ENCODE measurements at places on chromosomes 5 and 9.
A peak's percentile ranks its signal among the peaks of the same experiment; 100 is the strongest.

- no peak for DNase-seq
These were observed 4.5 kb downstream of the HEMGN start for GRCh38 chr9:97933297-97933998.

DNA sequence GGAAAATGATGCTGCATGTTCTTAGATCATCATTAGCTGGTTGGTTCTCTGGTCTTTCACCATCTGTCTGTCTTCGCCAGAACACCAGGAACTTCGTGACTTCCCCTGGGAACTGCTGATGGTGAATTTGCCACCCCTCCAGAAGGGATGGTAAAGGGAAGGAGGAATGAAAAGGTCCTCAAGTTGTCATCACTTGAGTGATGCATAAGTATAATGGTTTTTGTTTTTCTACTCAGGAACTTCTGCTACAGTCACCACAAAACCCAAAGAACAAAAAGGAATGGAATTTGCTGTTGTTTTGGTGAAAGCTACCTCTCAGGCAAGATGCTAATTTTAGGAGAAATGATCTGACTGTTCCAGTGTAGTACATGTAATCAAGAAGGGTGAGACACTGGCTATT is 328.4 kb downstream of the ARHGEF28 start:
- DNase-seq = no peak

GRCh38 chr5:172789687-172790495 is 18.9 kb upstream of the DUSP1 start:
- DNase-seq = no peak

DNA sequence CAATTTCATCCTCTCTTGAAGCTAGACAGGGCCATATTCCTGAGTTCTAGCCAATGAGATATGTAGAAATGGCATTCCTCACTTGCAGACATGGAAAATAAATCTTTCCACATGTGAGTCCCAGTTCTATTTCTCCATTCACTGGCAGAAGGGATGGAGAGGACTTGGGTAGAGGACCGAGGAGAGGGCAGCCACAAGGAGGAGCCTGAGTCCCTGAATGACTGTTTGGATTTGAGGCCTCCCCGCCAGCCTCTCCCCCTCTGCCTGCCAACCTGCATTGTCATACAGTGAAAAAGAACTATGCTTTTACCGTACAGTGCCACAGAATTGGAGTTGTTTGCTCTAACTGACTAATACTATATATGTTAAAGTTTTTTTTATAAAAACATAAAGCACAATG is 583.0 kb upstream of the WWC1 start:
- DNase-seq = no peak

GRCh38 chr5:111869681-111870080 is 112.7 kb upstream of the NREP start:
- DNase-seq = no peak

DNA sequence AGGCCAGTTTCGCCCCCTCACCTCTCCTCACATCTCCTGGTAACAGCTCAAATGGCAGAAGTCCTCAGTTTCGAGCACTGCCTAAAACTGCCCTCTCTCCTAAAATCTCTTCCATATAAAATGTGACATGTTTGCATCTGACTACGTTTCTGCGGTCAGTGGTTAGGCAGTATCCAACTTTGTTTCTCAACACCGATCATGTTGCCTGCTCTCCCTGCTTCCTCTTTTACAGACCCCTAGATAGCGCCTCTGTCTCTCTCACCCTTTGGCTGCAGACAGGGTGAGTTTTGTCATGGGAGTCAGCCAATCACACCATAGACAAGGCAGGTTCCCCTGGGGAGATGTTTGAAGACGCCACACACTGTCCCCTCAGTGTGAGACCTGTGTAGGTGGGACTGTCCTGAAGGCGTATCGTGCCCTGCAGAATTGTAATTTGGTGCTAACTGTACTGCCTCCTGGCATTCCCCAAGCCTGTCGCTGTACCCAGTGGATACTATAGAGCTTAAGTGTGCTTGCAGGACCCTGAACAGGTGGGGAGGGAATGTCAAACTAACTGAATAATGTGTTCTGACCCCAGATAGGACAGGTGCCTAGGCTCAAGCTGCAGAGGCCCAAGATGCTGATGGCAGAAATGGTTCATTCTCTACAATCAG is 1.1 kb downstream of the HEXB start:
- DNase-seq = no peak

GRCh38 chr5:142427015-142427364 is 102.2 kb upstream of the SPRY4 start:
- DNase-seq = no peak

DNA sequence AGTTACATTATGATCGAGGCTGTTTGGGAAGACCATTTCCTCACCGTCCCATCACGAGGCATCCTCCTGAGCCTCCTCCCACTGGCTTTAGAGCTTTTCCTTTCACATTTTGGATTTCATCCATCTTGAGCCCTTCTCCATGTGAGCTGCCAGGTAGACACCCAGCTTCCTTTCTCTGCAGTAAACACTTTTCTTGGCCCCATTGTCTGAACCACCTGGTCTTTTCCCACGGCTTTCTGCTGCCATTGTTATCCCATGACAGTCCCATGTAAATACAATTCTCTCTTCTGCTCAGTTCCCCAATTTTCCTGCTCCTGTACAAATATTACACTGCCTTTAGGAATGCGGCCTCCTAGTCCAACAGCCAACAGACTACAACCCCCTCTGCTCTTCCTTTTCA is 24.1 kb downstream of the UBE2QL1 start:
- no peak for DNase-seq

DNA sequence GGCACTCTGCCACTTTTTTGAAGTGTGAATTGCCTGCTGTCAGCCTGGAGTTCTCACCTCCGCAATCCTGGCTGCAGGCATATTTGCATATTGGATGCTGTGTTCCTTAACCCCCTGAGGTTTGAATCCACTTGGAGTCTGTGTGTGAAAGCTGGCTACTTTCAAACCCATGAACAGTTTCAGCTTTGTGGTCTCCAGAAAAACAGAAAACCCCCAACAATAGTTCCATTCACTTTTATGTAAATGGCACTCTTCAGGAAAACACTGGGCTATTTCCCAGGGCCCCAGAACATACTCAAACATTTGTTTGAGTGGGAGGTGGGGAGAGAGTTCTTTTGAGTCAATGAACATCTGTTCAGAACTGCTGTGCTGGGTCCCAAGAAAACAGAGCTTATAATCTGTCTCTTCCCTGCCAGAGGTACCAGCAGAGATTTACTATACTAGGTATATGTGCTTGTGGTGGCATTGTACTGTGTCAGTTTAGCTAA is 5.0 kb downstream of the NUDT2 start:
- DNase-seq = no peak

GRCh38 chr5:126360467-126360866 is 62.7 kb upstream of the GRAMD2B start:
- no peak for DNase-seq

DNA sequence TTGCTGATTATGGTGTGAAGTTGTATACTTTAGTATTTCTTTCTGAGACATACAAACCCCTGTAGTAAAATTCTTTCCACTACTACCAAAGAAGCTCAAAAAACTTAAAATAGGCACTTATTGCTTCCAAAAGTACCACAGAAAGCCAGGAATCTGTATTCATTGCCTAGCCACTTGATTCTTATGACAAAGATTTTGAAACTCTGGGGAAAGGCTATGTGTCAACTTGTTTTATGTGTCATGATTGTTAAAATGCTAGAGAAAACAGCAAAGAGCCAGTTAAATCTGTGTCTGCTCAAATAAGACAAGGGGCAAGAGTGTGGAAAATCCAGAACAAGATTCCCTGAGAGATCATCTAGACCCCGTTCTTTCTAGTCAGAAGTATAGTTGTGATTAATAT is 6.0 kb downstream of the KIF2A start:
- no peak for DNase-seq

GRCh38 chr9:36728651-36729520 is 156.2 kb downstream of the MELK start:
- peak; percentile 49 for DNase-seq

DNA sequence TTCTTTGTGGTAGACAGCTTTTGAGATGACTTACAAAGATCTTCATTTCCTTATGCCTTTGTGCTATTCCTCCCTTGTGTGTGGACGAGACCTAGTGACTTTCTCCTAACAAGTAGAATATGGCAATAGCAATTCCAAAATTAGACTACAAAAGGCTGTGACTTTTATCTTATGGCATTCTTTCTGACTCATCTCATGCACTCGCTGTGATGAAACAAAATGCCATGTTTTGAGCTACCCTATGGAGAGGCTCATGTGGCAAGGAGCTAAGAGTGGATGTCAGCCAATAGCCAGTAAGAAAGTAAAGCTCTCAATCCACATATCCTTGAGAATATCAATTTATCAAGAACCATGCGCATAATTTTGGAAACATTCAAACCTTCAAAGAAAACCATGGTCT is 380.5 kb upstream of the SMC2 start:
- no peak for DNase-seq

DNA sequence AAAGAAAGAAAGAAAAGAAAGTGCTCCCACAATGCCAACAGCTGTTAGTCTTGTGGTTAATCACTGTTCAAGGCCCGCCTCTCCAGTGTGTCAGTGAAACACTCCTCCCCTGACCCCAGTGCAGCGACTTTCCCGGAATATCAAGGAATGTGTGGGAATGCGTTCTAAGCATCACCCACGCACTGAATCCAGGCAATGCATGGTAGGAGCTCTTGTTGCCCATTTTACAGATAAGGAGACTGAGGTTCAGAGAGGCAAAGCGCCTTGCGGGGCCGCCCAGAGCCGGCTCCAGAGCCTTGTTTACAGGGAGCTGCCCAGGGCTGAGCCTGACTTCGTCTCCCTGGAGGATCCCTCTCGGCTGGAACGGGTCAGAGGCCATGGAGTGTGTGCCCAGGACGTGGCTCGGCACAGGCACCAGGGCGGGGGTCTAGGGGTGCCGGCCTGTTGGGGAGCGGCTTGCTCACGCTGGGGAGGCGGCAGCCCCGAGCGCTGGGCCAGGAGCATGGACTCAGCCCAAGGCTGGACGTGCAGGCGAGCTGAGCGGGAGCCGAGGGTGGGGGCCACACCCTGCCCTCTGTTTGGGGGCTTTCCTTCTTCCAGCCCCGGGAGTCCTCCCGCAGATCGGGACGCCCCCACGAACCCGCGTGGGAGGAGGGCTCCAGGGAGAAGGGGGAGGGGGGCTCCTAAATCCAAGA is 823 bp downstream of the ST6GALNAC6 start:
- no peak for DNase-seq

DNA sequence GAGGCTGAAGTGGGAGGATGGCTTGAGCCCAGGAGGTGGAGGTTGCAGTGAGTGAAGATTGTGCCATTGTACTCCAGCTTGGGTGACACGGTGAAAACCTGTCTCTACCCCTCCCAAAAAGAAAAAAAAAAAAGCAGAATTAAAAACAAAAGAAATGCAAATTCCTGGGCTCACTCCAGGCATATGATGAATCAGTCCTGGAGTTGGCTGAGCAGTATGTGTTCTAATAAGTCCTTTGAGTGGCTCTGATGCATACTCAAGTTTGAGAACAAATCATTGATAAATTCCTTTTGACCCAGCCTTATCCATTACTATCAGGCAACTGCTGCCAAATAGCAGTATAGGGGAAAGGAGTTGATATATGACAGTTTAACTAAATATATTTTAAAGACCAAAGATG is 28.3 kb downstream of the UHRF2 start:
- DNase-seq = no peak

- no peak for DNase-seq
These were observed 689 bp downstream of the CNTRL start for GRCh38 chr9:121075251-121076036.

DNA sequence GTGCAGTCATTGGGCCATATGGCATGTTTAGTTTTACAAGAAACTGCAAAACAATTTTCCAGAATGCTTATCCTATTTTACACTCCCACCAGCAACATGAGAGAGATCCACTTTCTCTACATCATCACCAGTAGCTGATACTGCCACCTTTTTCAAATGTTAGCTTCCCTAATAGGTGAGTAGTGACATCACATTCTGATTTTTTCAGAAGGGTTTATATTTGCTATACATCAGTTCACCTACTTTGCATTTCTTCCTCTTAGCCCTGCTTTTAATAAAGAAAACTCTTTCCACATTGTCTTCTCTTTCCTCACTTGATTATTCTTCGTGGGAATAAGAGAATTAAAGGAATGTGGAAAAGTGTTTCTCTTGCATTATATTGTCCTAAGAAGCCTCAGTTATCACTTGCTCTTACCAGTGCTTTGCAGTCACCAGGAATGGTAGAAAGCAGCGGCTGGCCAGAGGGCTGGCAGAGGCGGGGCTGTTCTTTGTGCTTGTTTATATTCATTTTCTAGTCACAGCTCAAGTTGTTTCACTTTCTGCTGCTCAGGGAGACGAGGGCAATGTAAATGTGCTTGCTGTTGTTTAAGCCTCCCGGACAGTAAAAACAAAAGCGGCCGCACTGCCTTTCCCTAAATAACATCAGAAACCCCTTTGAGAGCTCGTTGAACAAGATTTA is 164.8 kb downstream of the HSD17B3 start:
- no peak for DNase-seq

DNA sequence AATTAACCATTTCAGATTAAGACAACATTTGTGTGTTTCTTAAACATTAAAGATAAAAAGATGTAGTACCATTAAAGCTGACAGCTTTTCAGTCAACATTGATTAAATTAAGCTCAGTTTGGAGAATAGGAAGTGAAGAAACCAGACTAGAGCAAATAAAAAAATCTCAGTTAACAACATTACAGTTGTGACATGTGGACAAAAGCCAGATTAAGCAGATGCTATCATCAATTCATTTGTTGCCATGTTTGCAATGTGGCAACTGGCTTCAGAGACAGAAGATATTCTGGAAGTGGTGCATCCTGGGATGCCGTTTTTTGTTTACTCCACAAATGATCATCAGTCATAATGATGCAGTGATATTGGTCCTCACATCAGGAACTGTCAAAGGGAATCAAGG is 70.3 kb upstream of the CNTLN start:
- DNase-seq = no peak

DNA sequence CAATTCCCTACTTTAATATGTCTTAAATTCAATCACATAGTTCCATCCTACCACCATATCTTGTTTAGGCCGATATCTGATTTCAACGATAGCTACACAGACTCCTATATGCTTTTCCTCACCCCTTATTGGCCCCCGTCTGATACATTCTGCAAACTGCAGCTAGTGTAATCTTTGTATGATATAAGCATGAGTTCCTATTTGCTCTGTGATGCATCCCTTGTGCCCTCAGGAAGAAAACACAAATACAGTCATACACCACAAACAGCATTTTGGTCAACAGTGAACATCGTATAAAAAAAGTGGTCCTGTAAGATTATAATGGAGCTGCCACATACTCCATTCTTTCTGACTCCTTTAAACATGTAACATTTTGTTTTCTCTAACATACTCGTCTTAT is 837.8 kb upstream of the CDH6 start:
- DNase-seq = no peak

DNA sequence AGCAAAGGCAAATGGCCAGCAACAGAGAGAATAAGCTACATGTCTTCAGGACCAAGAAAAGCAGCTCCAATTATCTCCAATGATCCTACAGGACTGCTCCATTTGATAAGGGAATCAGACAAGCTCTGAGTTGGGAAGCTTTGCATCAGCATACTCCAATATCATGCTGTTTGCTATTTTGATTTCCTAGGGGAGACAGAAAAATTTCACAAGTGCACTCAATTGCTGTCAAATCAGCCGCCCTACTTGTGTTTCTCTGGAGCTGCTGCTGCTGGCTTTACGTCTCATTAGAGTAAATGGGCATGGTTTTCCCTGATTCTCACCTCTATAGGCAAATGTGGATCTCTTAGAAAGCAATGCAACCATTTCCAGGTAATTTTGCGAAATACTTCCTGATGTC is 201.7 kb downstream of the PRELID2 start:
- no peak for DNase-seq

- no peak for DNase-seq
These were observed 24.4 kb downstream of the RNF145 start for GRCh38 chr5:159184858-159185381.

- DNase-seq = no peak
These were observed 25.7 kb downstream of the FAM170A start for GRCh38 chr5:119655061-119655460.

Data from T-helper 1 cell (primary cell).